ENCODE measurements at places on chromosomes 12 and 14.

- DNase-seq: no peak
Measured at GRCh38 chr14:91230397-91231035, 14.0 kb downstream of the GPR68 start.

- no peak for DNase-seq
Measured at GRCh38 chr14:81028461-81028860, 73.0 kb downstream of the TSHR start.

- DNase-seq: no peak
Measured at GRCh38 chr14:73741876-73742519, 27.8 kb upstream of the PNMA1 start.

- no peak for DNase-seq
Measured at GRCh38 chr12:106080791-106081170, 58.0 kb downstream of the NUAK1 start.

DNA sequence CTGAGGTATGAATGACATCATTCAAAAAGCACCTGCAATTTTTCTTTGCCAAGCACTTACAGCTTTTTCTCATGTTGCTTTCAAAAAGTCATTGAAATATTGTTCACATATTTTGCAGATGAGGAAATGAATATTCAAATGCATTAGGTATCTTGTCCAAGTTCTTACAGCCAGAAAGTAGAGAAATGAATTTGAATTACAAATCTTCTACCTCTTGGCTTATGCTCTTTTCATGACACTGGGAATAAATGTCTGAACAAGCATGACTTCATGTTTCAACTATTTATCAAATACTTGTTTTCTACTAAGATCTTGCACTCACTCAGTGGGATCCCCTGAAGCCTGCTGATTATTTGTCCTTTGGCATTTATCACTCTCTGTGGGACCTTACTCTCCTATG lies 267.2 kb upstream of the BTG1 start:
- no peak for DNase-seq

- DNase-seq: no peak
Measured at GRCh38 chr12:12195516-12195915, 71.3 kb downstream of the LRP6 start.

DNA sequence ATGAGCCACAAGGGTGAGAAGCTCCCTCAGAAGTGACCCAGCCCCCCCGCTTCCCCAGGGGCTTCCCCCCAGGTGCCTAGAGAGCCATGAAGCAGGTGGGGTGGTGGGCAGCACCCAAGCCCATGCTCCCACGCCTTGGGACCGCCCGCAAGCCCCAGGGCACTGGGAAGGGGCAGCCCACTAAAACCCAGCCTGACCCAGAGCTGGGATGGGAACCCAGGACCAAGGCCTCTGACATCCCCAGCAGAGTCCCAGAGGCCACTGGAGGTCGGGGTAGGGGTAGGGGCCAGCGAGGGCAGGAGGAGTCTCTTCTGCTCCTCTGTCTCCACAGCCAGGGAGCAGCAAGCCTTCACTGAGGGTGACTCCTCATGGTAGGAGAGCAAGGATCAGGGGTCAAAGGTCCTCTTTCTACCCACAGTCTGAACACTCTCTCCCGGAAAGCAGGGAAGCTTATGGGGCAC lies 86.5 kb upstream of the ZFP36L1 start:
- DNase-seq: no peak

All from HEK293T (cell line).